ENCODE measurements at places on chromosomes 16 and 17.
A peak's percentile ranks its signal among the peaks of the same experiment; 100 is the strongest.

DNA sequence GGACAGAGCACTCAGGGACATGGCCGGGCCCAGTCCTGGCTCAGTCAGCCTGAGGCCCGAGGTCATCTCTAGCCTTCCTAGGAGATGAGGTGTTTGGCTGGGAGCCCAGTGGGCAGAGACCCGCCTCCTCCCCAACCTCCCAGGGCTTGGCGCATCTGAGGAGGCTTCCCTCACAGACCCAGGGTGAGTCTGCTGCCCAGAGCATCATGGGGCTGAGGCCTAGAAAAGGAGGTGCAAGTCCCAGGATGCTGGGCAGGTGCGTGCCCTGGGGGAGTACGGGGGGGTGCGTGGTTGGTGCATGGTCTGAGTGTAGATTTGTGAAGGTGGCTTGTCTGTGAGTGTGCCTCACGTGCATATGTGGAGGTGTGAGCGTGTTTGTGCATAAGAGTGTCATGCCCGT is 4.7 kb downstream of the PDE6G start:
- DNase-seq: peak; percentile 57

- no peak for DNase-seq
Observed at GRCh38 chr17:73359352-73359751, 47.6 kb upstream of the CDC42EP4 start.

GRCh38 chr17:37607637-37608331 is 1.4 kb downstream of the SYNRG start:
- no peak for DNase-seq

DNA sequence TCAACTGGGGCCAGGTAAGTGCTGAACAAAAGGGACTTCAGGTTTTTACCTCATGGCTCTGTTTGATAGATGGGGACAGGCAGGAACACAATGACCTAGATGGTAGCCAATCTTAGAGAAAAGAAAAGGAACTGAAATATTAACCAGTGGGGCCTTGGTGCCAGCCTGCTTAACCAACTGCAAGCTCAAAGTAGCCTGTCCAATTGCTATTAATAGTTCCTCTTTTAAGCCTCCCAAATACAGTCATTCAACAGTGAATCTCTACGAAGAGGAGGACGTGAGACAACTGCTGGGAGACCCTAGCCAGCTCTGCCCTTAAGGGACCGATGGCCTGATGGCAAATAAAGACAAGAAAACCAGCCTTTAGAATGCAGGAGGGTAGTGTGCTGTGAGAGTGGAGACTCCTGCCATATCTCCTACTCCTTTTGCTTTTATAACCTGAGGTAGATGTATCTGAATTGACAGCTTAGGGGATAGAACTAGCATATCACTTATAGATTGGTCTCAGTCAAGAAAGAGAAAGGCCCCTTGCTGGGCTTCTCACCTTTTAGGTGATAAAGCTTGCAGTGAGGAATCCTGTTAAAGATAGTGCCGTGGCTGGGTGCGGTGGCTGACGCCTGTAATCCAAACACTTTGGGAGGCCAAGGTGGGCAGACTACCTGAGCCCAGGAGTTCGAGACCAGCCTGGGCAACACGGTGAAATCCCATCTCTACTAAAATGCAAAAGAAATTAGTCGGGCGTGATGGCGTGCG is 28.3 kb downstream of the ARSG start:
- DNase-seq: no peak

DNA sequence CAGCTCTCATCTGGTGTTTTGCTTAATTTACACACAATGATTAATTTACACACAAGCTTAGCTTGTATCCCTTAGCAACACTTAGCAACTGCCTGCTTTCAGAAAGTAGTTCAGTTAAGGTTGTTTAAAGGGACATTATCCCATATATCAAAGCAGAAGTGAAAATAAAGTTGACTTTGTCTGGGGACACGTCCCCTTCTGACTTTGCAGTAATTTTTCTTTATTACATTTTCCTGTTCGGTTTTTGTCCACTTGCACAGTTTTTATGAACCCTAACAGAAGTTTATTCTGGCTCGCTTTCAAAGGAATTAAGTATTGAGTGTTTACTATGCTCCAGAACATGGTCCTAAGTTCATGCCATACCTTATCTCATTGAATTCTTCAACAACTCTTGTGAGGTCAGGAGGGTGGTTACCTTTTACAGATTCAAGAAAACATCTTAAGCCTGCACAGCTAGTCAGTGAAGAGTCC is 41.5 kb downstream of the ARHGAP44 start:
- no peak for DNase-seq

- DNase-seq: no peak
Observed at GRCh38 chr17:19316761-19317358, 45.7 kb downstream of the B9D1 start.

Data from GM03348 (cell line).